ENCODE measurements at places on chromosomes 16 and 17. TPM values are rescaled to one million over a fixed set of nuclear protein-coding genes. Genes with fewer than 3 reads are reported as not detected.

The CCL11 gene
- not detected for polyA plus RNA-seq

GRCh38 chr17:9868552-9868951, 36.5 kb downstream of the RCVRN start:
- no peak for DNase-seq
- H3K27ac ChIP-seq: no peak overlapping the region
- no peak overlapping the region for H3K4me3 ChIP-seq
- H3K36me3 ChIP-seq: no peaks in the 10 kb centered on the region
- peaks cover 6% of the 10 kb centered on the region for H3K27me3 ChIP-seq

DNA sequence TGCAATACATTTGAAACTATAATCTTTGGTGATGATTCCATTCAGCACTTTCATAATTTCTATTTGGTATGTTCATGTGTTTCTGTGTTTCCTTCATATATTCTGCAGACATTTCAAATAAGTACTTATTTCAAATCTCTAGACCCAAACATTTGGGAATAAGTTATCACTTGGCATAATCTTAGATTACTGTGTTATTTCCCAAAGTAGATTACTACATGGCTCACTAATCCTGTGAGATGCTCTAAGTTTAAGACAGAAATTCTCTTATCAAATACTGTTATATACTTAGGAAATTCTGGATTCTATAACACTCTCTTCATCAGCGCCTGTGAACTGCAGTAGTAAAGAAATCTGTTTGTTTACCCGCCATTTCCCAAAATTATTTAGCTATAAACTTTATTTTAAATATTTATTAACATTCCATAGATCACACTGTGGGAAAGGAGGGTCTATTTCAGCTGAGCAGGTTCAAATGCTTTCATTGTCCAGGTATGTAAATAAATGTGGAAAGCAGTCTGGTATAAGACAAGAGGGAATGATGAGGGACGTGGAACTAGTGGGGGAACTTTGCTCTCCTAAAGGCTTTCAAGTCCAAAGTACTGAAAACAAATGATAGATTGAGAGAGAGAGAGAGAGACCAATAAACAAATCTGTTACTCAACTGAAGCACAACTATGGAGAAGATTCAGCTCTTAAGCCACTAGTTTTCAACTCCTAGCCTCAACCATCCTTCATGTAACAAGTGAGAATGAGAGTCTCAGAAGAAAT, 61.8 kb upstream of the TOM1L1 start:
- DNase-seq: no peak
- peaks cover 2% of the 10 kb centered on the region for H3K27me3 ChIP-seq
- no peak overlapping the region for H3K4me3 ChIP-seq

- H3K4me3 ChIP-seq: no peak overlapping the region
- no peaks in the 10 kb centered on the region for H3K36me3 ChIP-seq
- H3K27ac ChIP-seq: no peak overlapping the region
- DNase-seq: no peak
- peaks cover 4% of the 10 kb centered on the region for H3K27me3 ChIP-seq
- H3K4me1 ChIP-seq: no peaks in the 10 kb centered on the region
Observed at GRCh38 chr17:56119936-56120335, 33.3 kb upstream of the ANKFN1 start.

All from immature natural killer cell (primary cell).